Stimulated activated CD4-positive, alpha-beta T cell treated with anti-CD3 and anti-CD28 coated beads, Interleukin-15, amount 100 ng/mL, for 1 hour (primary cell): ENCODE measurements at places on chromosomes 7 and 10.
A peak's percentile ranks its signal among the peaks of the same experiment; 100 is the strongest.

- no peak for DNase-seq
Measured at GRCh38 chr7:110347081-110347480, 743.8 kb upstream of the LRRN3 start.

- DNase-seq = no peak
Measured at GRCh38 chr7:148623586-148624282, 33.2 kb downstream of the C7orf33 start.

DNA sequence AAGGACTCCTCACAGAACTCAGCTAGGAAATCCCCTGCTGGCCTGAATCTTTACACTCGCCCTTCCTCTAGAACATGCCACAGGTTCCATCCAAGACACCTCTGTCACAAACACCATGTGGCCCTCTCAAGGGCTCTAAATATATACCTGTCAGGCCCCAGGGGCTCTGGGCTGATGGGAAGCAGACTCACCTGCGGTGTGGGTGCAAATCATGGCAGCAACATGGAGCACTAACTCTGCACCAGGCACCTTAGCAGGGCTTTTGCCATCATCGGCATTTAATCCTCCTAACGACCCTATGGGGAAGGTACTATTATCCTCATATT is 17.3 kb downstream of the SH3PXD2A start:
- DNase-seq = no peak

DNA sequence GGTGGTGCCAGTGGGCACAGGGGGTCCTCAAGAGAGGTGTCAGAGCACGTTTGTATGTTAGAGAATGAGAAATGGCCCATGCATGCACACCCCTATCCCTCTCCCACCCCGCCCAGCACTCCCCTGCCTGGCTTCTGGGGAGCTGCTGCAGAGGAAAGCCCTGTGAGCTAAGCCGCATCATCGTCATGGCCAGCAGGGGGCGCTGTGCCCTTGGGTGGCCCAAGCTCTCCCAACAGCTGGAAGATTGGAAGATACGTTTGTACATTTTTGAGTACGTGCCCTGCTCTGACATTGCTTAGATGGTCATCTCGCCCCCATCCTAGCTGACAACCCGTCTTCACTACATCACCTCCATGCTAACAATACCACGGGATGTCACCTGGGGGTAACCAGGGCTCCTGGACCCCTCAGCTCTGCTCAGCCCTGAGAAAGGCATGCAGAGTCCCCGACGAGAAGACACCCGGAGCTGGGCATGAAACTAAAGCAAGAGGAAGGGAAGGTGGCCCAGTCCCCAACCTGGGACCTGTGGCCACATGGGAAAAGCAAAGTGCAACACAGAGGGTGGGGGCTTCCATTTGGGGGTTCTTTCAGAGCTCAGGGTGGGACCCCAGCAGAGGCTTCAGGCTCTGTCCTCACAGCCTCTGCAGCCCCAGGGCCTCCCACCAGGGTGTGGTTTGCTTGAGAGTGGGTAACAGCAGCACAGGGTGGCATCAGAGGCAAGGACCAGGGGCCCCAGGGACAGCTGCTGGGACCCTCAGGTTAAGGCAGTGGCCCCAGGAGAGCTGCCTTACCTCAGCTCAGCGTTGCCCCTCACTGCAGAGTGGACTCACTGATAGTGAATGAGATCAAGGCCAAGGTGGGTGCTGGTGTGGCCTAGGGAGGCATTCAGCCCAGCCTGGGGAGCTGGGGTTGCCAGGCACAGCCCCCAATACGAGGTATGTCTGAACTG is 136.6 kb downstream of the PTPN20 start:
- DNase-seq = peak; percentile 72

DNA sequence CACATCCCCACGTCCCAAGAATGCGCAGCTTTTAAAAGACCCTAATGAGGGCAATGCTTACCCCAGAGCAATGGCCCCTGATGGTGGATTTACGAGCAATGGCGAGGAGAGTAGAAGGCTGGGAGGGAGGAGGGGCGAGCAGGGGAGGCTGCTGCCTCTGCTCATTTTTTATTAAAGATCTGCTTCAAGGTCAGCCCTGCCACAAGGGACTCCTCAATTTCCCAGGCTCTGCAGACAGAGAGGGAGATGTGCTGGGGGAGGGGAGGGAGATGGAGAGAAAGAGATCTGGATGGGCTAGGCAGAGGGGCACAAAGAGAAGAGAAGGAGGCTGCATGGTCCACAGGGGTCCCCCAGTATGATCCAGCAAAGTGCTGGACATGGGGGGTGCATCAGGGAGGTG is 7.8 kb upstream of the SRRM3 start:
- no peak for DNase-seq

- no peak for DNase-seq
Measured at GRCh38 chr7:2001601-2002442, 230.9 kb downstream of the MAD1L1 start.

DNA sequence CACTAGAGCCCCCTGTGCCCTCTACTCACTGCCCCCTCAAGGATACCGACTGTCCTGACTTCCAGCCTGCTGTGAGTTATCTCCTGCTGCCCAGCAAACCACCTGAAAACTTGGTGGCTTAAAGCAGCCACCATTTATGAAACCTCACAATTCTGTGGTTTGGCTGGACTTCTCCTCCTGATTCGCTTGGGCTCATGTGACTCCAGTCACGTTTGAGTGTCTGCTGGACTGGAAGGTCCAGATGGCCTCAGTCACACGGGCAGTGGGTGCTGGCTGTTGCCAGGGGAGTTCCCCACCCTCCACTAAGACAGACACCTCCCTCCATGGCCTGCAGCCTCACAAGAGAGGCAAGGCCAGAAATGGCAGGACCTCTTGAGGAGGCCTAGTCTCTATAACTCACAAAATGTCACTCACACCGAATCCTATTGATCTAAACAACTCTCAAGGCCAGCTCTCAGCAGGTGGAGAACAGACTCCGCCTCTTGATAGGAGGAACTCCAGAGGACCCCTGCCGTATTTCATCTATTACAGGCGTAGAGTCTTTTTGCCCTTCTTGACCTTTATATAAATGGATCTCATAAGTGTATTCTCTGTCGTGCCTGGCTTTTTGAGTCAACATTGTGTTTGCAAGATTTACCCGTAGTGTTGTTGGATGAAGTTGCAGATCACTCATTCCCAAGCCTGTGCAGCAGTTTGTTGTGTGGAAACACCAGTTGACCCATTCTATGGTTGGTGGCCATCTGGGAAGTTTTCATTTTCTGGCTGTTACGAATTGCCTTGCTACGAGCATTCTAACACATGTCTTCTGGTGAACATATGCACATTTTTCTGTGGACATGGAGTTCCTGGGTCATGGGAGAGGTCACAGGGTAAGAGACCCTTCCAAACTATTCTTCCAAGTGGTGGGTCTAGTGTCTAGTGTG is 48.3 kb downstream of the ZMIZ1 start:
- no peak for DNase-seq

- no peak for DNase-seq
Measured at GRCh38 chr7:14995774-14996173, 93.2 kb upstream of the DGKB start.

DNA sequence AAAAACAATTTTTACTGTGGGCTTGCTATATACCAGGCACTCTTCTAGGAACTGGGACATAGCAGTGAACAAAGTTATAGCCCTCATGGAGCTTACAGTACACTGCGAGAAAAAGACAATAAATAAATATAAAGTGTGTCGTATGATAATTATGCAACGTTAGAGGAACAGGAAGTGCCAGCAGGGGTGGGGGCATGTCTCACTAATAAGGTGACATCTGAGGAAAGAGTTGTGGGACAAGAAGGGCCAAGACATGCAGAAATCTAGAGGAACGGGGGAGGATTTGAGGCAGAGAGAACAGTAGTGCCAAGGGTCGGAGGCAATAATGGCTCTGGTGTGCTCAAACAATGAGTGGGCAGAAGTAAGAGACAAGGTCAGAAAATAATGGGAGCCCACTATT is 52.8 kb downstream of the LMBR1 start:
- no peak for DNase-seq

DNA sequence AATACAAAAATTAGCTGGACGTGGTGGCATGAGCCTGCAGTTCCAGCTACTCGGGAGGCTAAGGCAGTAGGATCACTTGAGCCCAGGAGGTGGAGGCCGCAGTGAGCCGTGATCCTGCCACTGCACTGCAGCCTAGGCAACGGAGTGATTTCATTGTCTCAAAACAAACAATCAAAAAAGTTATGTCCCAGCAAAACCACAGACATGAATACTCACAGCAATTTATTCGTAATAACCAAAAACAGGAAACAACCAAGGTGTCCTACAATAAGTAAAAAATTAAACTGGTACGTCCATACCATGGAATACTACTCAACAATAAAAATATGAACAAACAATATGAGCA is 11.6 kb upstream of the CYTH3 start:
- DNase-seq = no peak

DNA sequence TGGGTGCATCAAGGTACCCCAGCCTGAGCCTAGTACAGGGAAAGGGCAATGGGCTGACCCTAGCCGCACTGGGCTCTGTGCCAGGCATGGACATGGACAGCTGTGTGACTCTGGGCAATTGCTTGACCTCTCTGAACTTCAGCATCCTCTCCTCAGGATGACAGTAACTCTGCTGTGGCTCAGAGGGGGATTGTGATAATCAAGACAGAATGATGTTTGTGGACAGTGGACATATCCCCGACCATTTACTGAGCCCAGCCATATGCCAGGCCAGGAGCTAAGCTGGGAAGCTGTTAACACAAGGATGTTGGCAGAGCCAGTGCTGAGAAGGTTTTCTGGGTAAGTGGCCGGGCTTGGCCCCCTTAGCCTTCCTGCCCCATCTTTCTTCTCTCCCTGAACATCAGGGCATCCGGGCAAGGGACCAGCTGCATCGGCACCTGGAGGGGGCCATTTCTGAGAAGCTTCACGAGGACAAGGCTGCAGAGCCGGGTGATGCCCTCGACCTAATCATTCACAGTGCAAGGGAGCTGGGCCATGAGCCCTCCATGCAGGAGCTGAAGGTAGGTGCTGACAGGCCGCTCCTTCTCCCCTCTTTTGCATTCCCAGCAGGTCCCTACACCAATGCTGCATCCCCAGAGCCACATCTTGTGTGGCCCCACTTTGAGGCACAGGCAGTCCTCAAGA is 3.5 kb downstream of the CYP26C1 start:
- no peak for DNase-seq

- no peak for DNase-seq
Measured at GRCh38 chr10:51129946-51130544, 55.8 kb downstream of the PRKG1 start.

DNA sequence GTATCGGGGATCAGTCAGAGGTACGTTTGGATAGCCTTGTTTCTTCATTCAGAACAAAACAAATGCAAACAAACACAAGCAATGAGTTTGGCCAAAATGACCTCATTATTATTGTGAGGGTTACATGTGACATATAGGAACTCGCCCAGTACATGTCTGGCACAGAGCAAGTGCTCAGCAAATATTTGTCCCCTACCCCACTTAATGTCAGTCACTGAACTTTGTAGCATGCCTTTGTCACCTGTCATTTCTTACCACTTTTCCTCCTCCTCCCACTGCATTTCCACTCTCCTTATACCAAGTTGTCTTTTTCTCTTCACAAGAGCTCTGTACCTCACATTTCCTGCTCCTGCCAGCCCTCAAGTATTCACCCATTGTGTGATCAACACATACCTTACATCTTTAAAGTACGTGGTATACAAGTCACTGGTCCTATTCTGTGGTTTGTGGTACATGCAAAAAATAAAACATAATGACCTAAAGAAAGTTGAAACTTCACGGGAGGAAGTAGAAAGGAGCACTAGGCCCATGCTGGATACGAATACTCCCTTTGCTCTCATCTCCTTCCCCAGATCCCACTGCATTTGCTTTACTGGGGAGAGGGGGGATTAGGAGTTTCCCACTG is 236.0 kb downstream of the INHBA start:
- no peak for DNase-seq

GRCh38 chr10:110687400-110687799 is 43.3 kb downstream of the RBM20 start:
- DNase-seq = no peak

DNA sequence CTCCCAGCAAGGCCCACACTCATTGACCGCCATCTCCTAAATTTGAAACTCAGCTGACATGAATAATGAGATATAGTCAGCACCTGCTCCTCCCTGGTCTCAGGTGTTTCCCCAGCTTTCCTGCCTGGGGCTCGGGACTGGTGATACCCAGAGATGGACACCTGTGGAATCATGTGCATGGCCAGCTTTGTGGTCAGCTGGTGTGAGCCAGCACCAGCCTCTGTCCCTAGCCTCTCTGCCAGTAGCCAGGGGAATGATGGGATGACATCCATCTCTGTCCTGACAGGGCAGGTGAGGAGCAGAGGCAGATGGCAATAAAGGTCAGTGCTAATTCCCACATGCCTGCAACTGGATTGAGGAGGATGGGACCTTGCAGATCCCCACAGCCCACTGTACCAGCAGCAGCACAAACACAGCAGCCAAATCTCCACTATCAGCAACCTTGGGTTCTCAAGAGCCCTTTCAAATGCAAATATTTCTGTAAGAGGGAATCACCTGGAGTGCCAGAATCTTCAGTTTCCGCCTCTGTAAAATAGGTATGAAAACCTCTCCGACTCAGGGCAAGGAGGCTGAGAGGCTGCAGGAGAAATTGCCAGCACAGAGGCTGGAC is 329.2 kb upstream of the ZMIZ1 start:
- no peak for DNase-seq

GRCh38 chr7:6375348-6376101 is 72.2 kb downstream of the DAGLB start:
- DNase-seq = no peak

- no peak for DNase-seq
Measured at GRCh38 chr7:23468526-23469149, 1.7 kb downstream of the IGF2BP3 start.

DNA sequence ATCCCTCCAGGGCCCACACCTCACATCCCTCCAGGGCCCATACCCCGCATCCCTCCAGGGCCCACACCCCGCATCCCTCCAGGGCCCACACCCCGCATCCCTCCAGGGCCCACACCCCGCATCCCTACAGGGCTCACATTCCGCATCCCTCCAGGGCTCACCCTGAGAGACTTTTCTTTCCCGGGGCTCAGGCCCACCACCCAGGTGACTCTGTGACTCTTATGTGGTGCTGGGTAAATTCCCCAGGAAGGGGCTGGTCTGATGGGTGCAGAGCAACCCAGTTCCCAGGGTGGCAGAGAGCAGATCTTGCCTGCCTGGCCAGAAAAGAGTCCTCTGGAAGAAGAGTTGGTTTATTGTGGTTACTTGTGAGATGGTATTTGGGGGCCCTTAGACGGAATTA is 290.7 kb downstream of the TCERG1L start:
- no peak for DNase-seq

- no peak for DNase-seq
Measured at GRCh38 chr7:128060018-128060417, 28.8 kb upstream of the LRRC4 start.

GRCh38 chr10:119103903-119104653 is at the start of gene DENND10:
Gene DENND10, plus strand, starts transcription at chr10:119104113. Its CDS starts 30 bp downstream, at chr10:119104143.
- DNase-seq = peak; percentile 54

GRCh38 chr10:118324140-118324539 is 18.0 kb downstream of the FAM204A start:
- DNase-seq = no peak
